ENCODE measurements at places on chromosomes 6 and 20. TPM values are rescaled to one million over a fixed set of nuclear protein-coding genes. Genes with fewer than 3 reads are reported as not detected.

DNA sequence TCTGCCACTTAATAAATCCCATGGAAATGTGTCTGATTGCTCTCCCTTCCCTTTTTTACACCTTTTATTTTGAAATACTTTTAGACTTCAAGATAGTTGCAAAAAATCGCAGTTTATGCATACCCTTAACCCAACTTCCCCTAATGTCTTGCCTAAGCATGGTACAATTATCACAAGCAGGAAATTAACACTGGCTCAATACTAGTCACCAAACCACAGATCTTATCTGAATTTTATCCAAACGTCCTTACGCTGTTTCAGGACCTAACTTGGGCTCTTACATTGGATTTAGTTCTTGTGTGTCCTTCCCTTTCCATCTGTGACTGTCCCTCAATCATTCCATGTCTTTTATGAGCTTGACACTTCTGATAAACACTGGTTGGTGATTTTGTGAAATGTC, 146.3 kb downstream of the ZNF217 start:
- H3K27ac ChIP-seq, result no peak overlapping the region
- H3K4me1 ChIP-seq, result no peaks in the 10 kb centered on the region
- no peak overlapping the region for H3K4me3 ChIP-seq
- no peak for DNase-seq
- H3K27me3 ChIP-seq, result no peaks in the 10 kb centered on the region

Gene GPX5
- not detected for total RNA-seq

- H3K27ac ChIP-seq, result no peak within 1 kb of the TSS
- DNase-seq, result no peak
- H3K27me3 ChIP-seq, result peaks cover 88% of the 10 kb centered on the region
- no peak within 1 kb of the TSS for H3K4me3 ChIP-seq
- H3K36me3 ChIP-seq, result peaks cover 2% of the 10 kb centered on the region
Measured at GRCh38 chr6:10886691-10887502, at the start of gene SYCP2L. SYCP2L (plus strand) TSS chr6:10887052; CDS start chr6:10887127, 75 bp downstream.

Gene SNX9
- total RNA-seq, result 38.9 TPM

- no peaks in the 10 kb centered on the region for H3K36me3 ChIP-seq
- no peaks in the 10 kb centered on the region for H3K27me3 ChIP-seq
- DNase-seq, result no peak
- H3K4me3 ChIP-seq, result peak overlapping the region; percentile 78
- H3K27ac ChIP-seq, result no peak overlapping the region
Measured at GRCh38 chr6:160462116-160462515, 113.9 kb downstream of the SLC22A3 start.

GRCh38 chr6:36245572-36246061, 24.2 kb upstream of the PNPLA1 start:
- H3K4me1 ChIP-seq, result peaks cover 18% of the 10 kb centered on the region
- H3K36me3 ChIP-seq, result peaks cover 12% of the 10 kb centered on the region
- no peak for DNase-seq
- no peak overlapping the region for H3K27ac ChIP-seq
- peaks cover 15% of the 10 kb centered on the region for H3K27me3 ChIP-seq

Gene FAXC
- total RNA-seq, result not detected

Gene SNHG17
- 69.2 TPM for total RNA-seq

GRCh38 chr6:47922391-47922790, 140.6 kb downstream of the OPN5 start:
- H3K4me1 ChIP-seq, result no peaks in the 10 kb centered on the region
- peaks cover 4% of the 10 kb centered on the region for H3K27me3 ChIP-seq
- no peak overlapping the region for H3K27ac ChIP-seq
- no peak overlapping the region for H3K4me3 ChIP-seq
- H3K36me3 ChIP-seq, result no peaks in the 10 kb centered on the region
- DNase-seq, result no peak

DNA sequence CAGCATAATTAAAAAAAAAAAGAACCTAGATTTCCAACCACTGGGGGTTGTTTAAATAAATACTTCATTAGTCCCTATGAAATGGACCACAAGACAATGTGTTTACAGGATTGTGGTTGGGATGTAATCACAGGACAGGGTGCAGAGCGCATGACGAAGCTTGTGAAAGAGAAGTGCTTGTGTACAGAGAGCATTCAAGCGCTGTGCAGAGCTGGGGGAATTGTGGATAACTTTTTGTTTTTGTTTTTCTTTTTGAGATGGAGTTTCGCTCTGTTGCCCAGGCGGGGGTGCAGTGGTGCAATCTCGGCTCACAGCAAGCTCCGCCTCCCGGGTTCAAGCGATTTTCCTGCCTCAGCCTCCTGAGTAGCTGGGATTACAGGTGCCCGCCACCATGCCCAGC, 22.3 kb downstream of the LAMA5 start:
- H3K36me3 ChIP-seq, result peaks cover 2% of the 10 kb centered on the region
- DNase-seq, result no peak
- no peak overlapping the region for H3K27ac ChIP-seq
- H3K27me3 ChIP-seq, result peaks cover 6% of the 10 kb centered on the region
